ENCODE measurements at places on chromosomes 12 and 14.
A peak's percentile ranks its signal among the peaks of the same experiment; 100 is the strongest.

GRCh38 chr12:54132976-54133771 lies 55.6 kb downstream of the SMUG1 start:
- no peak for DNase-seq

DNA sequence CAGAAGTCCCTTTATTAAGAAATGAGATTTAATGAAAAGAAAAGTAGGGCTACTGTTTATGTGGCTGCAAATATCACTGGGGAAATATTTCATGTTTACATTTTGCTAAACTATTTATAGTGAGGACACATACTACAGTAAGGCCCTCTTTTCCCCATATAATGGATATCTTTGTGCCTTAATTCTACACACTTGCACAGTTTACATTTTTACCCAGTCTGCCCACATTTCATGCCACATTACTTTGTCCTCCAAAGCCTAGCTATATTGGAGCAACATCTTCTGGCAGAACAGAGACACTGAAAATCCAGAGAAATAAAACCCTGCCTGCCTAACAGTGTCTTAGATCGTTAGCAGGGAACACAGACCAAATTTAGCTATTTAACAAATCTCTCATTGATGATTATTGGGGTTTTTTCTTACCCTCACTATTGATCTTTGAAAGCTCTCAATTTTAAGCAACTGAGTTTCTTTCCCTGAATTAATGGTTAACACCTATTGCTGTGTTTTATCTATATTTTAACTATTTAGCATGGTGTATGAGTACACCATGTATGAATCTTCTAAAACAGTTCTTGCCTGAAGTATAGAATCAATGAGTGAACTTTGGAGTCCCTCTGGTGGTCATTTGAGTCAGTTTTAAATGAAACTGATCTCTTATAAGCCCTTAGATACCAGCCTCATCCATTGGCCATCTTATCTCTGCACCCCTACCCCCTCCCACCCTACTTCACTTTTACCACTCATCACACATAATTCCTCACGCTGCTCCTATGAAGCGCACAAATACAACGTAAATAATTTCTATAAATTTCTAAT lies 170.2 kb downstream of the BCAT1 start:
- no peak for DNase-seq

DNA sequence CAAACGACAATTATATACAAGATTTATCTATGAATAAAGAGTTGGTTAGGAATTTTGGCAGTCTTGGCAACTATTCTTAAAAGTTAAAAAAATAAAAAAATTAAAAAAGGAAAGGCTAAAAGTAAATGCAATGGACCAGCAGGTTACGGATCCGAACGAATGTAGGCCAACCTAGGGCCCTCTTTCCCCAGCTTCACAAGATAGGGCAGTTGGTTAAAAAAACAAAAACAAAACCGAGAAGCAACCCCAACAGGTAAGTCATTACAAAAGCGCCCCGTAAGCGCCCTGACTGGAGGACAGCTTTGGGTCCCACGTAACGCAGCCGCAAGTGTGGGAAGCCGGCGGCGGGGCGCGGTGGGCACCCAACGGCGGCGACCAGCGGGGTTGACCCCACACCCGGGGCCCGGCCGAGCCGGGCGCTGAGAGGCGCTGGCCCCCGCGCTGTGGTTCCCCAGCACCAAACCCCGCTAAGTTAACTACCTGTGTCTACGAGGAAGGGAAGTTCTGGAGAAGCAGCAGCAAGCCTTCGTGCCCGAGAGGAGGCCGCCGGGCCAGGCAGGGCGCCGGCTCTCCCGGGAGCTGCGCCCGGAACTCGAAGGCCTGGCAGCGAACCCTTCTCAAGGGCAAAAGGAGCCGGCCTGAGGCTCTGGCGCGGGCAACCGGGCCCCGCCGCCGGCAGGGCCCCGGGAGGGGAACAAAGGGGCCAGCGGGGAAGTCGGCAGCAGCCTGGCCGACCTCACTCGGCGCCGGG lies 882 bp downstream of the HECTD1 start:
- peak; percentile 66 for DNase-seq

GRCh38 chr14:35001621-35002020 lies 18.8 kb downstream of the SRP54 start:
- DNase-seq, result no peak

- peak; percentile 86 for DNase-seq
These were observed 27.4 kb downstream of the CFAP54 start for GRCh38 chr12:96516472-96517430.

- no peak for DNase-seq
These were observed 126.1 kb upstream of the MAX start for GRCh38 chr14:65228436-65228835.

DNA sequence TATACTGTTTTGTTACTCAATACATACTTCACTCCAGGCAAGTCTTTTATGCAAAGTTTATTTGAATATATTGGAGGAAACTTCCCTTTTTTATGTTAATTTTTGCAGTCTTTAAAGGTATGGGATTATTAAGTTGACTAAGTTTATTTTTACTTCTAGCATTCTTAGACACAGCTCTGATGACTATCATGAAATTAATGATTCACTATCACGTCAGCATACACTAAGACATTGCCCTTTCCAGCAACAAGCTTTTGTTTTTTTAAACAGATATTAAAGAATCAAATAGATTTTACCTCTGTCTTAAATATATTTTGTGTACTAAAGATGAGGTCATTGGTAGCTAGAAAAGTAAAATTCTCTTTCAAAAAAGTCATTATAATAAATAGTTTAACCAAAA lies 52.1 kb downstream of the DERA start:
- no peak for DNase-seq

DNA sequence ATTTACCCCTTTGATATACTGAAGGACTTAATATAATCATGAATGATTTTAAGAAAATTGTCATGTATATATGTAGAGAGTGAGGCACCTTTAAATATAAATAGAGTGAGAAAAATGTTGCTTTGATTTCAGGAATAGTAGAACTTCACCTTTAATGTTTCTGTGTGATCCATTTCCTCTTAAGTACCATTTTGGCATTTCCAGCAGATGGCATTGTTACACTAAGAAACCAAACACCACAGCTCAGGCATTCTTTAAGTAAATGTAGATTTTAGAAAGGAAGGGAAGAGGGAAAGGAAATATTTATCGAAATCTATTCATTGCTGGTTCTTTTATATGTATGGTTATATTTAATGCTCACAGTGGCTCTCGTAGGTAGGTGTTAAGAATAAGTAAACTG lies 556.7 kb upstream of the FBXO33 start:
- DNase-seq, result no peak

GRCh38 chr12:28683366-28683765 lies 465.7 kb upstream of the FAR2 start:
- DNase-seq, result no peak

- no peak for DNase-seq
These were observed 81.2 kb downstream of the BMP4 start for GRCh38 chr14:53875324-53875897.

- no peak for DNase-seq
These were observed 5.3 kb upstream of the UBC start for GRCh38 chr12:124919521-124920352.

DNA sequence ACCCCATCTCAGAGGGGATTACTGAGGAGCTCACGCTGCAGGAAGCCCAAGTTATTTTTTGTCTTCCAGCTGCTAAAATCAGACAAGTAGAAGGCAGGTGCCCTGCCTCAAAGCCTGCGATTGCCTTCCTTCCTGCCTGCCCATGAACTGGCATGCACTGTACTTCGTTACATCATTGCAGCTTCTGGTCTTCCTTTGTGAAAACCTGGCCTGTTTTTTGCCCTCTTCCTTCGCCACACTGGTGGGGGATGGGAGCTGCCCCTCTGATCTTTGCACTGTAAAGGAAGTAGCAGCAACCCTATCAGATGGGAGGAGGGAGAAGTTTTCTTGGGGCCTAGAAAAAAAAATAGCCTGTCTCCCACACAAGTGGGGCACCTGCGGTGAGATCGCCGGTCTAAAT lies 1098.7 kb downstream of the BCL11B start:
- DNase-seq, result peak; percentile 59

GRCh38 chr12:62834406-62834805 lies 100.5 kb downstream of the PPM1H start:
- DNase-seq, result no peak

DNA sequence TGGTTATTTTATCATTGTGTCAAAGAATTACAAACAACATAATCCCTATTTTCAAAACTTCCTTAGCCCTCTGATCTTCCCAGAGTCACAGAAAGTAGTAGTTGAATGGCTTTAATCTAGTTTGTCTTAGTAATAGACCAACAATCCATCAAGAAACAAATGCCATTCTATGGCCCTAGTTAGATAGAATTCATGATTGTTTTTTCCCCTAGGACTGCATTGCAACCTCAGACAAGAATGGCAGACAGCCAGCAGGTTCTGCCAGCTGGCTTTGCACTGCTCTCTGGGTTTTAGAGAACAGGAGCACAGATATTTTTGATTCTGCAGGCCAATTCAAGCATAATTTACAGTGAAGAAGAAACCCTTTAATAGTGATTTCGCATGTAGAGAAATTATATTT lies 33.8 kb downstream of the SYT1 start:
- no peak for DNase-seq

- DNase-seq, result no peak
These were observed 28.0 kb downstream of the PXN start for GRCh38 chr12:120237360-120238171.

DNA sequence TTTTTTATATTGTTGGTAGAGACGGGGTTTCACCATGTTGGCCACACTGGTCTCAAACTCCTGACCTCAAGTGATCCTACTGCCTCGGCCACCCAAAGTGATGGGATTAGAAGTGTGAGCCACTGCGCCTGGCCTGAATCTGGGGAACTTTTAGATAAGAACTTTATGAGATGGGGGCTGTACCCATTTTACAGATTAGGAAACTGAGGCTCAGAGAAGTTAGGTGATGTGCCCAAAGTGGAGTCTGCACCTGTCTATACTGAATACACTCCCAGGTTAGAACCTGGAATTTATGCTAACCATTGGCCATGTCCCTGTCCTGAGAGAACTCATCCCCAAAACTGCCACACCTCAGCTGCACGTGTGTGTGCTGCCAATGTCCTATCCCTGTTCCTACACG lies 81.9 kb downstream of the ESRRB start:
- no peak for DNase-seq

DNA sequence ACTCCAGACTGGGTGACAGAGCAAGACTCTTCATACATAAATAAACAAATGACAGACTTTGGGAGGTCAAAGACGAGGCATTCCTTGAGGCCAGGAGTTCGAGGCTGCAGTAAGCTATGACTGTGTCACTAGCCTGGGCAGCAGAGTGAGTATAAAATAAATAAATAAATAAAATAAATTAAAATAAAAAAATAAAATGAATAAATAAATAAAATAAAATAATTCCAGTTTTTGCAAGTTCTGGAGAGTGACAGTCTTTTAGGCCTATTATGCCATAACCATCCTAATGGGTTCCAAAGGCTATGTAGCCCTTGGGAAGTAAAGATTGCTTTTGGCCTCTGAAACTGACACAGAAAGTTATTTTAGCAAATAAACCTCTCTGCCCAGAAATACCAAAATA lies 16.5 kb upstream of the NRDE2 start:
- no peak for DNase-seq

DNA sequence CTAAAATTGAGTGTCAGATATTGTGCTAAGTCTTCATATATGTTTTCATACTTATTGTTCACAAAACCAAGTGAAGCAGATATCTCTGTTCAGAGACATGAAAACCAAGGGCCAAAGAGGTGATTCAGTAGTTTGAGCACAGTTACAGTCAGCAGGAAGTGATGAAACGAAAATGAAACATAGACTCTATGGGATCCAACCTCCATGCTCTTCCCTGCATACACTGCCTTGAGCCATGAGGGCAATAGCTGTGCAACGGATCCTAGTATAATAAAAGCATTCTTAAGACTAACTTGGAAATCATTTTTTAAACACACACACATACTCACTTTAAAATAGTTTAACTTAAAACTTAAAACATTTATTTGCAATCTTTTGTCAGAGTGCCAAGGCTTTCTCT lies 27.9 kb downstream of the ESR2 start:
- no peak for DNase-seq

DNA sequence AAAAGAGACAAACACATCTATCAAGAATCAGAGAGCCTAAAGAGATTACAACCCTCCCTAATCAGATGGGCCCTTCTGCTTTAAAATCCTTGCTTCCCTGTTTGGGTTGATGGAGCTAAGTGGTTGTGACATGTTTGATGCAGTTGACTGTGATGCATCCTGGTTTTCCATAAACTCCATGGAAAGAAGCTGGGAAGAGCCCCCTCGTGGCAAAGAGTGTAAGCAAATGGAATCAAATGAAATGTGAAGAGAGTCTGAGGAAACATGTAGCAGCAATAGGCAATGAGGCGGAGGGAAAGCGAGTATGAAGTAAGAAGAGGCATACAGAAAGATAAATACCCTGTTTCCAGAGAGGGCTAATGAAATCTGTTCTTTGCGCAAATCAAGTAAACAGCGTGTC lies 70.4 kb upstream of the SLCO1C1 start:
- DNase-seq, result no peak

- no peak for DNase-seq
These were observed 33.6 kb upstream of the TMX1 start for GRCh38 chr14:51206462-51206861.

- DNase-seq, result no peak
These were observed 477.0 kb downstream of the DPF3 start for GRCh38 chr14:72416892-72417291.

DNA sequence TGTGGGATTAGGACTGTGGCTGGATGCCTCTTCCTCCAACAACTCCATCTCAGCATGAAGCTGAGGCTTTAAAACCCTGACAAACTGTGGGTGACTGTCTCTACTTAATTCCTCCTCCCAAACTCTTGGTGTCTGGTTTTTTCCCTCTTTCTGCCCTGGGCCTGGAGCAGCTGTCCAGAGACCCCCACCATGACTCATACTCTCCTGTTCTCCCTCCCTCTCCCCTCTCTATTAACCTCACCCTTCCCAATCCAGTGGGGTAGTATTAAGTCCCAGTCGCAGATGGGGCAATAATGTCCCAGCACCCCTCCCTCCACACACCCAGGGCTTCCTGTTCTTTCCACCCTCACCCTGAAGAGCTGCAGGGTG lies 2.0 kb upstream of the DNAJC14 start:
- no peak for DNase-seq

- DNase-seq, result no peak
These were observed 238.2 kb upstream of the FLRT2 start for GRCh38 chr14:85291731-85292130.

DNA sequence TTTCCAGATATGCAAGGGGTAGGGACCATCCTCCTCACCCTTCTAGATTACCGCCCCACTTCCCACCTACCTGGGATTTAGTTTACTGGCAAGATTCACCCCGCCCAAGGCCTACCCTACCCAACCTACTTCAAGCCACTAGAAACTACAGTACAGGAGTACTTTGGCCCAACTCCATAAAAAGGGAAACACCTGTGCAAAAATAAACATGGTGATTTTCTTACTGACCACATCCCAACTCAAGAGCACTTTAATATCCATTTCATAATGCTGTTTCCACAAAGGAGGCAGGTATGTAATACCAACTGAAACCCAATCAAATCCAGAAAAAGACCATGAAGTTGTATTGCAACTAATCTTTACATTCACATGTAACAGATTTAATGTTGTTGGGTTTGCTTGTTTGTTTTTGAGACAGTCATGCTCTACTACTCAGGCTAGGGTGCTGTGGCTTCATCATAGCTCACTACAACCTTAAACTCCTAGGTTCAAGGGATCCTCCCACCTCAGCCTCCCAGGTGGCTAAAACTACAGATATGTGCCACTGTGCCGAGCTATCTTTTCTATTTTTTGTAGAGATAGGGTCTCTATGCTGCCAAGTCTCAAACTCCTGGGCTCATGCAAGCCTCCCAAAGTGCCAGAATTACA lies 41.7 kb upstream of the RAP1B start:
- no peak for DNase-seq

GRCh38 chr12:18402872-18403611 lies 141.7 kb downstream of the PIK3C2G start:
- no peak for DNase-seq
